ENCODE measurements at places on chromosomes 7 and 10.

- DNase-seq = no peak
Observed at GRCh38 chr10:113057948-113058522, 108.0 kb downstream of the TCF7L2 start.

DNA sequence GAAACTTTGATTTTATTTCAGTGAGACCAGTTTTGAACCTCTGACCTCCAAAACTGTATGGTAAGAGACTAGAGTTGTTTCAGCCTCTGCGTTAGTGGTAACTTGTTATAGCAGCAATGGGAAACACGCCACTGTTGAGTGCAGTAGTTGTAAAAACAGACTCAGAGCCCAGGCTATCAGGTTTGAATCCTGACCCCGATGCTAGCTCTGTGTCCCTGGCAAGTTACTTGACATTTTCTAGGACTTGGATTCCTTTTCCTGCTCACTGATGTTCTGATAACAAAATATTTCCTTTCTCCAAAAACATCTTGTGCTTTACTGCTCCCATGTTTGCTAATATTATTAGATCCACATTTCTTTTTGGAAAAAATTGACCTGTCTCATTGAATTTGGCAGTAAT is 131.0 kb downstream of the PLXDC2 start:
- no peak for DNase-seq

GRCh38 chr10:31908157-31908556 is 20.5 kb downstream of the ARHGAP12 start:
- no peak for DNase-seq

- DNase-seq = no peak
Observed at GRCh38 chr10:34216348-34216945, 598.6 kb downstream of the PARD3 start.
